ENCODE measurements at places on chromosomes 13 and 19.

- no peak for DNase-seq
These were observed 282.4 kb downstream of the MYO16 start for GRCh38 chr13:108911807-108912206.

GRCh38 chr19:10889880-10890279 is 18.5 kb downstream of the CARM1 start:
- DNase-seq, result no peak

DNA sequence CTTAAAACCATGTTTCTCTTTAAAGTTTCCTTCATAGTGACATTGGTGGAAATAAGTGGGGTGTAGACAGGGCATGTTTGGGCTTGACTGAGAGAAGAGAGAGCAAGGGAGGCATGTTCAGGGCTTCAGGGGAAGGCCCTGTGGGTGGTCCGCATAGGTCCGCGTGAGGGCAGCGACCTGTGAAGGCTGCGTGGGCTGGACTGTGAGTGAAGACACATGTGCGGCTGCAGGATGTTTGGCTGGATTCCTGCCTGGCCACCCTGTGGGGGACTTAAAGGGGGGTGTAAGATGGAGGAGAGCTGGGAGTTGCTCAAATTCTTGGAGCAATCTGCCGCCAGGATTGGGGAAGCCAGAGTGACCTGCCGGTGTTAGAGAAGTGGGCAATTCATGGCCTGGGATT is 23.8 kb upstream of the KLF12 start:
- DNase-seq, result no peak

GRCh38 chr19:23254141-23254910 is 4.1 kb upstream of the ZNF724 start:
- no peak for DNase-seq

- no peak for DNase-seq
These were observed 6.2 kb downstream of the FAM32A start for GRCh38 chr19:16191216-16191908.

DNA sequence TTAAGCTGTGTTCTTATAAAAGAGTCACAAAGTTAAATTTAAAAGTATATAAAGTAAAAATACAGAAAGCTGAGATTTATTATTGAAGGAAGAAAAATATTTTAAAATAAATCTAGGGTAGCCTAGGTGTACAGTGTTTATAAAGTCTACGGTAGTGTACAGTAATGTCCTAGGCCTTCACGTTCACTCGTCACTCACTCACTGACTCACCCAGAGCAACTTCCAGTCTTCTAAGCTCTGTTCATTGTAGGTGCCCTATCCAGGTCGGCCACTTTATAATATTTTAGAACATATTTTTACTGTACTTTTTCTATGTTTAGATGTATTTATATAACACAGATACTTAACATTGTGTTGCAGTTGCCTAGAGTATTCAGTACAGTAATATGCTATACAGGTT is 47.4 kb downstream of the NDFIP2 start:
- DNase-seq, result no peak

DNA sequence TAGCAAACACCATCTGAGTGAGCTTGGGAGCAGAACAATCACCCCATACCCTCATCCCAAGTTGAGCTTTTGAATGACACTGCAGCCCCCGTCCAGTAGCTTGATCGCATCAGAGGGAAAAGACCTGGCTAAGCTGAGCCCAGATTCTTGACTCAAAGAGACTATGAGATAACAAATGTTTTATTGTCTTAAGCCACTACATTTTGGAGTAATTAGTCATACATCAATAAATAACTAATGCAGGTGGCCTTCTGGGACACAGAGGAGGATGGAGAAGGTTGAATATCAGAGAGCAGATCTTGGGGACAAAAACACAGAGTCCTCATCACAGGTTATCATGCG is 24.6 kb upstream of the IGSF23 start:
- DNase-seq, result no peak

DNA sequence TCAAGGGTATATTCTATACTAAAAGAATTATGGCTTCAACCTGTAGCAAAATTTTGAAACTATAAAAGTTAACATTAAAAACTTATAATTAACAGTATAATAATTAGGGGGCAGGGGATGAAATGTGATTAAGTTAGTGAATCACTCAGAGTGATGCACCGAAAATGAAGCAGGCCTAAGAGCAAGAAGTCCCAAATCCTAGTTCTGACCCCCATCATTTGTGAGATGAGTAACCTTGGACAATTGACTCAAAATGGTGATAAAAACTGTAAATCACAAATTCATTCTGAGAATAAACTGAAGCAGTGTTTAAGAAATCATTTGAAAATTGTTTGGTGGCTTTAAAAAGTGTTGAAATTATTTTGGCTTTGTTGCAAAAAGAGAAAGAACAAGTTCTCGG is 56.8 kb downstream of the KLF12 start:
- no peak for DNase-seq

GRCh38 chr19:2722541-2723344 is 1.6 kb upstream of the DIRAS1 start:
- no peak for DNase-seq

GRCh38 chr13:33730619-33731018 is 87.3 kb upstream of the RFC3 start:
- DNase-seq, result no peak

DNA sequence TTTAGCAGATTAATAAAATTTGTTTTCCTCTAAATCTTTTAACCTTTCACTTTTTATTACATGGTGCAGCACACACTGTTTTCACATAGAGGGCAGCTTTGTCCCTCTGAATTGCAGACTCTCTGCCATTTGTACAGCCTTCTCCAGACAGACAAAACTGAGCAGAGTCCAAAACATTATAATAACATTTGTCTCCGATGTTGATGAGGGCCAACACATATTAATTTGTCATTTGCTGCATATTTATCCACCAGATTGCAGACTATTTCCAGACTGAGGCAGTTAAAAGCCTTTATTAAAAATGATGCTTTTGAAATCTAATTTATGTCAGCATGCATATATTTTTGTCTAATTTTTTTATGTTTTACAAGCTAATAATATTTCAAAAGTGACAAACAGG is 1251.9 kb upstream of the SLC10A2 start:
- DNase-seq, result no peak

- DNase-seq, result no peak
These were observed 1.2 kb upstream of the NUMBL start for GRCh38 chr19:40691421-40692211.

DNA sequence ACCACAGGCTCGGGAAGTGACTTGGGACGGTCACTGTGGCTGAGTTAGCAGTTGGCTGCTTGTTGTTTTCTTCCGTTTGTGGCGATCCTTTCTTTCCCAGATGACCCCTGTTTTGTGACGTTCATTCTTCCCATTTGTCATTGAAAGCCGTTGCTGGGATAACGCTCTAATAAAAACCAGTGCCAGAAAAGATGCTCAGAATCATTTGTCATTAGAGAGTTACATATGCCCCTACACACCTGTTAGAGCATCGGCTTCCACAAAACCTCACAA is 39.3 kb upstream of the MCF2L start:
- DNase-seq, result no peak

DNA sequence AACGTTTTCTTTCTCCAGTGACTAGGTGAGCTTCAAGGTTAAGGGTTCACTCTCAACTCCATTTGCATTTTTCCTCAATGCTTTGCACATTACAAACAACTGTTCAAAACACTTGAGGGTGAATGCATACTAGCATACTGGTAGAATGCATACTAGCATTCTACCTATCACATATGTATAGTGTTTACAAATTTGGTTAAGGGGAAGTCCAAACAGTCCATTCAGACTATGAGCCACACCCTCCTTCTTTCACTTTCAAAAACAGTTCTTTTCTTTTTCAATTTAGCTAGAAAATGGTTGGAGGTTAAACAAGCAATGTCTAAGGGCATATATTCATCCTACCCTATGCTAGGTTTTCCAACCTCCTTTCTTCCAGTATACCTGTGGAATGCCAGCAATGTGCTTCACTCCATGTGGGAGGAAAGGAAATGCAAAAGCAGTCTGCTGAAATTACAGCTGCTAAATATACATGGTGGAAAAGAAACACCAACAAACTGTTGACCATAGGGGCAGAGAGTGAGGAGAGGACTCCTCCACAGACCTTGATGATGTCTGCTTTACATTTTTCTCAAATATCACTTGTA is 102.6 kb downstream of the DOCK9 start:
- DNase-seq, result no peak

GRCh38 chr19:48660852-48661710 is 11.7 kb downstream of the NTN5 start:
- DNase-seq, result peak; percentile 55

All from fibroblast of skin of left biceps (primary cell).